ENCODE measurements at places on chromosomes 3 and 15.

DNA sequence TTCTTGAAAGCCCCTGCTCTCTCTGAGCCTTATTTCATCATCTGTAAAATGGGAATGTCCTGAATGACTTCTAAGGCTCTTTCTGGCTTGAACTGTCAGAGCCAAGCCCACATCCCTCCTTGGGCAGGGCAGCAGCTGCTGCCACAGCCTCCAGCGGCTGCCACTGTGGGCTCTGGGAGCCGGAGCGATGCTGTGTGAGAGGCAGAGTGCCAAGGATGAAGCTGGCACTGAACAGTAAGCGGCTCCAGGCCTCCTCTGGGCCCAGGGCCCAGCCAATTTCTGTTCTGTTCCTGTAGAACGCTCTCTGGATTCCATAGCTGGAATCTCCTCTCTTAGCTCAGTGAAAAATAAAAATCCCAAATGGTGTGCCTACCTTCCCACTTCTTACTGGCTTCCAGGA lies 4.4 kb downstream of the CPLX3 start:
- no peak for DNase-seq

GRCh38 chr3:194225988-194226663 lies 90.2 kb downstream of the HES1 start:
- no peak for DNase-seq

GRCh38 chr3:42351207-42351606 lies 59.2 kb downstream of the LYZL4 start:
- no peak for DNase-seq

- no peak for DNase-seq
Observed at GRCh38 chr15:100030586-100031229, 297.5 kb upstream of the LYSMD4 start.

DNA sequence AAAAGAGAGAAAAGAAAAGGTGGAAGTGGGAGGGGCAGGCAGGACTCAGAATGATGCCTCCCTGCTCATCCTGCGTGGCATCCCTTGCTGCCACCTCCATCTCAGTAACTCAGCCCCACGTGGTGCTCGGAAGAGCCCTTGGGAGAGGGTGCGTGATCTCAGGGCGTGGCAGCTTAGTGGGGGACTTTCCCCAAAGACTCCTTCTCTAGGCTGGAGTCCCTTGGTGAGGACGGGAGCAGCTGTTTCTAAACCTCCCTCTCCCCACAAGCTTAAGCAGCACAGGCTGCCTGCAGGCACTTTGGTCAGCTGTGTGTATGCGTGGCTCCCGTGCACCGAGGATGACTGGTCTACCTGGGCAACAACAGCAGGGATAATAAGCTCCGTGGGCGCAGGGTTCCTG lies 7.4 kb upstream of the ANPEP start:
- DNase-seq: no peak

DNA sequence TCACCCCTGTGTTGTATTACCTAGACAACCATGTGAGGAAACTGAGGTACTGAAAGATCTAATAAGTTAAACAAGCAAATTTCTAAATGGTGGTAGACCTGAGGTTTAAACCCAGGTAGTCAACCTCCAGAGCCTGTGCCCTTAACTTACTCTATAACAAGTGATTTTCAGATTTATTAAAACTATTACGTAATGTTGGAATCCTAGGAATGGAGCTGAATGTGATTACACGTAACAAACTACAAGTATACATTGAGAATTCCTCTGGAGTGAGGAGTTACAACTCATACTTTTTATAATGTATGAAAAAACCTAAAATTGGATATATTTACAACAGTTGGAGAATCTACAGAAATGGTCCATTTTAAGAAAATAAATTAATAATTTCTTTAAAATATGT lies 18.0 kb downstream of the FAM98B start:
- DNase-seq: no peak

DNA sequence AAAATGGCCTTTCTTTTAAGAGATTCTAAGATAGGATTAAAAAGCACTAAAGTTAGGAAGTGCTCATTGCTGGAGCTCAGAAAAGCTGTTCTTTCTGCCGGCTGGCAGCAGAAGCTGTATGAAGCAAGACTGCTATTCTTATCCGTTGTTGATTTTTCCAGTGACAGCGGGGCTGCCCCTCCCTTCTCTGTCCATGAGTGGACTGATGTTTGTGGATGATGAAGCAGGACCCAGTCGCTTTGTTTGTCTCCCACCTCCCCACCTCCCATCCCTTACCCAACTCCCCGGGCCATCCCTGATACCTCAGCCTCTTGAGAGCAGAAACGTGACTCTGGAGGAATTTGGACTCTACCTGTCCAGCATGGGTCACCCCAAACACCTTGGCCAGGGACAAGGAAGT lies 10.3 kb upstream of the MUSTN1 start:
- DNase-seq: no peak

DNA sequence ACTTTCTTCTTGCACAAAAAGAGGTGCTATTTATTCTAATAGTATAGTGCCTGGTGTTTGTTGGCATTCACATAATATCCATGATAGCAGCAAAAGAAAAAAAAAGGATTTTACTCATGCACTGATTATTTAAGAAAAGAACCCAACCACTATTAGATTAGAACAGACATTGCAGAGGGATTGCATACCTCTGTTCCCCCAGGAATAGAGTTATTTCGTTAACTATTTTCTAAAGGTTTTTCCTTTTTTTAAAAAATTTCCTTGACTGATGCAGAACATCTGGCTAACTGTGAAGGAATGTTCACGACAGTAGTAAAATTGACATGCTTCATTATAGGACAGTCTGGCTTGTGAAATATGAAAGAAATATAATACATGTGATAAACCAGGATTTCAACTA lies 136.6 kb upstream of the PTX3 start:
- DNase-seq: no peak

DNA sequence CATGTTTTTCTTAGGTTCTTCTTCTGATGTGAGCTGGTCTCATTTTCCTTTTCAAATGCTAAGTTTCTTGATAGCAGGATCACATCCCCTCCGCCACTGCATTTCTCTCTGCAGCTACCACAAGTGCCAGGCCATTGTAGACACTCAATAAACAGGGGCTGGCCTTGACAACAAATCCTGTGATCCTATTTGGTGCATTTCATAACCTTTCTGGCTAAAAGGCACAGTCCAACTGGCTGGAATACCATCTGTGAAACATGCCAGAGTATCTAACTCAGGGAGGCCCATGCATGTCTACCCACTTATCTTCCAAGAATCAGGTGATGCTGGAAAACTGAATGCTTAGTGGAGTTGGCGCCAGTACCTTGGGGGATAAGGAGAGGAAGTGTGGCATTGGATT lies 85.2 kb upstream of the NR2F2 start:
- DNase-seq: no peak

- no peak for DNase-seq
Observed at GRCh38 chr3:99249627-99250026, 348.1 kb upstream of the DCBLD2 start.

DNA sequence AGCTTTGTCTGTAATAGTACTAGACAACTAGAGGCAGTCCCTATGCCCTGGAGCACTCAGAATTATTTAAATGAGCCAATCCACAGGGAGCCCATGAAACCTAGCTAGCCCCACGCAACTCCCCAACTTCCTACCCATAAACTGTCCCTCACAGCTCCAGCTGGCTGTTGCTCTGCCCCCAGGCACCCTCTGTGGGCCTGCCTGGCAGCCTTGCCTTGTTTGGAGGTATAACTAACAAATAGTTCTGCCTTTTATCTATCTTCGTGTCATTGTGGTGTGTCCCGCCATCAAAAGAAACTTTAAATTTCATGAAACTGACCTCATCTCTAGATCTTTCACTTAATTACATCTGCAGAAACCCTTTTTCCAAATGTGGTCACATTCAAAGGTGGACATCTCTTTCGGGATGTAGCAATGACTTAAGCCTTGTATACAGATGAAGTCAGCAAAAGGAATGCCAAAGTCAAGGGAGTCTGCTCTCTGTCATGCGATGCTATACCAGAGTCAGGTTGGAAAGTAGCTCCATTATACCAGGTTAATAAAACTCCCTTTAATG lies 1.8 kb upstream of the RTP3 start:
- no peak for DNase-seq

DNA sequence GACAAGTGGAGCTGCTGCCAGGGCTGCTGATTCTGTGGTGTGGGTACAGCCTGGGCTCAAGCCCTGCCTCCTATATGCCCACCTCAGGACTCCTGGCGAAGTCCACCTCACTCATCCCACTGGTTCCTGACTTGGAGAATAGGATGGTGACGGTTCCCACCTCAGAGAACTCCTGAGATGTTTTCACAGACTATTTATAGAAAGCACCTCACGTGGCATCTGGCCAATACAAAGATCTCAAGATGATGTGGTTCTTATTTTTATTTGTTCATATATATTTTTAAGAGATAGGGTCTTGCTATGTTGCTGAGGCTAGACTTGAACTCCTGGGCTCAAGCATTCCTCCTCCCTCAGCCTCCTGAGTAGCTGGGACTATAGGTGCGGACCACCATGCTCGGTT lies 236.9 kb upstream of the BHLHE40 start:
- DNase-seq: no peak

- DNase-seq: peak; percentile 57
Observed at GRCh38 chr15:45919806-45920205, 285.0 kb downstream of the SQOR start.

DNA sequence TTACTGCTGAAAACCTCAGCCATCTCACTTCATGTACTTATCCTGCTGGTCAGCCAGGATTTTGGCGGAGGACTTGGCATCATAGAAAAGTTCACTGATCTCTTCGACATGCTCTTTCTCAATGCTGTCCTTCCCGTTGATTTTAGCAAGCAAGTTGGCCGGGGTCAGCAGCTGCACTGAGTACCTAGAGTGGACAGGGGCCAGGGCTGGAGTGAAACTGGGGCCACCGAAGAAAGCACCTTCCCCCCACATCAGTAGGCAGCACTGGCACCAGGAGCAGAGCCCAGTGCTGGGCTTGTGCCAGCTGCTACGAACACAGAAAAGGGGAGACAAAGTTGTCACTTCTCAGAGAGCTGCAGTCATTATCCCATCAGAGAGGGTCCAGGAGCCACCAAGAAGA lies 29.0 kb downstream of the SEC61A1 start:
- no peak for DNase-seq

- DNase-seq: no peak
Observed at GRCh38 chr3:55860049-55860721, 373.1 kb upstream of the WNT5A start.

GRCh38 chr3:169990431-169990830 lies 23.8 kb downstream of the SEC62 start:
- DNase-seq: no peak

DNA sequence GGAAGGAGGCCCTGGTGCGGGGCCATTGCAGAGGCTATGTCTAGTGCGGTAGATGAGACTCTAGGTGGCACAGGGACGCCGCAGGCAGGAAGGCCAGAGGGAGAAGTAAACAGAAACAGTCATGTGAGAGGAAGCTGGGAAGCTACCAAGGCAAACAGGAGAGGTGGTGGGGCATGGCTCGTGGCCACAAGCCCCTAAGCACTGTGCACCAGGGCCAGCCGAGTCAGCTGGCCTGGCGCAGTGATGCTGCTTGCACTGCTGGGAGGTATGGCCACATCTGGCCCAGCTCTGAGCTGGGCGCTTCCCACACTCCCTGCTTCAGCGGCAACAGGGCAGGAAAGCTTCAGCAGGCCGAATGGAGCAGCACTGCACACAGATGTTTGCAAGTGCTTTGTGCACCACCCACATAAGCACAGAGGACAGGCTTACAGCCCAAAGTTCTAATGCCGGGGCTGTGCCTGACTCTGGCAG lies 76.6 kb downstream of the SRGAP3 start:
- DNase-seq: no peak

DNA sequence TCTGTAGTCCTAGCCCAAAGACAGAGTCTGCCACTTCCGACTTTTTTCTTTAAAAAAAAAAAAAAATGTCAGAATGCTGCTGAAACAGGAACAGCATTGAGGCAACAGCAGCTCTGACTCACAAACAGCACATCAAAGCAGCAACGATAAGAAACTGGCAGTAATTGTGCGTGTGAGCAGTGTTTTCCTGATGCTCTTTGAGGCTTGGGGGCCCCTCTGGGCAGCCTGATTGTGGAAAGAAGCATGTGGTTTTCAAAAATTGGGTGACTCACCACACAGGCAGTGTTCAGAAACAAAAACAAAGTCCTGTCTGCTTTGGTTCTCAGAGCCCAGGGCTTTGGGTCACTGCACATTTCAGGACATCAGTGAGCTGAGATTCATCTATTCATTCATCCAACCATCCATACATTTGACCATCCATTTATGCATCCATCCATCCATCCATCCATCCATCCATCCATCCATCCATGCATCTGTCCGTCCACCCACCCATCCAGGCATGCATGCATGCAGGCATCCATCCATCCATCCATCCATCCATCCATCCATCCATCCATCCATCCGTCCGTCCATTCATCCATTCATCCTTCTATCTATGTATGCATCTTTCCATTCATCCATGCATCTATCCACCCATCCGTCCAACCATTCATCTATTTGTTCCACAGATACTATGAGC lies 308.4 kb downstream of the RPLP1 start:
- DNase-seq: peak; percentile 70

- DNase-seq: no peak
Observed at GRCh38 chr3:180295811-180296210, 259.1 kb upstream of the PEX5L start.

- no peak for DNase-seq
Observed at GRCh38 chr3:112654979-112655378, 14.0 kb upstream of the CCDC80 start.

GRCh38 chr3:196707566-196707965 lies 4.5 kb downstream of the CEP19 start:
- no peak for DNase-seq

GRCh38 chr3:46706771-46707582 lies 5.8 kb downstream of the TMIE start:
- DNase-seq: peak; percentile 25

DNA sequence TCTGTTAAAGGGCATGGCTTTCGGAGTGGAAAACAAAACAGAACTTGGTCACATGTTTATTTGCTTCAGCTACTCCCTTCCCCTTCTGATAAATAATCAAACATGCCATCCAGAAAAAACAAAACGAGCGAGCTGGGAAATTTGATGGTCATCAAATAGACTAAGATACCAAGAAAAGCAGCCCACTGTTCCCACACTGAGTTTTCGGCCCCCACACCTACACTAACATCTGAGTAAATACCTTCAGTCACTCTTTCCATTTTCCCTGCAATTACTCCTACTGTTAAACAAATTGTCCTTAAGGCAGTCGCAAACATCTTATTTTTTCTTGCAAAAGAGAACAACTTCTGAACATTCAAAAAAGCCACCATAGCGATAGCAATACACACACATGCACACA lies 454.6 kb downstream of the FOXP1 start:
- no peak for DNase-seq

GRCh38 chr3:113769551-113769950 lies 22.7 kb downstream of the ATP6V1A start:
- DNase-seq: no peak
